ENCODE measurements at places on chromosomes 16 and 17.

DNA sequence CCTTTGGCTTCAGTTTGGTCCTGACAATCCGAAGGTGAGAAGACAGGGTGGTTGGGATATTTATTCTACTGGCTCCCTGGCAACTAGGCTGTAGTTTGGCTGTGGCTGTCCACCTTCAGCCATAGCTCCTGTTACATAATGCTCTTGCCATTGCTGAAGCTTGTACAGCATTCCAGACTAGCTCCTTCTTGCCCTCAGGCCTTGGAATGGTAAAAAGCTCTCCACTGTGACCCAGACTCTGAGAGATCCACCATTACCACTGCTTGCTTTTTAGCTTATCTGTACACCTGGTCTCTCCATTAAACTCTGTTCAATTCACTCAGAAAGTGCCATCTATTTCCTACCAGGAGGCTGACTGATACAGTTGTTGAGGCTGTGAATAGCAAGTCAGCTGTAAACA is 231.8 kb upstream of the MON1B start:
- no peak for DNase-seq

GRCh38 chr16:50862818-50863643 is 121.1 kb downstream of the CYLD start:
- DNase-seq = no peak

DNA sequence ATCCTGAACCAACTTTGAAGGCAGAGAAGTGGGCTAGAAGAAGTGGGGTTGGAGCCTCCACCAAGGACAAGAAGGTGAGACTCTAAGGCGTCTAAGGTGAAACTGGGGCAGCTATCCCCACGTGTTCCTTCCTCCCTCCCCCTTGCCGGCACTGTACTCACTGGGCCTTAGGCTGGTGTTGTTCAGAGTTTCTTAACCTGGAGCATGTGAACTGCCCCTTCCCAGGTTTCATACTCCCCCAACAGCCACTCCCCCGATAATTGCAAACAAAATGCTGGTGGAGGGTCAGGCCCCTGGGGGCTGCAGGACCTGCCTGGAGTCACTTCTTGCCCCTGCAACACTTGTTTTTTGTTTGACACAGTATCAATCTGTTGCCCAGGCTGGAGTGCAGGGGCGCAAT is 7.3 kb upstream of the SOCS3 start:
- DNase-seq = no peak

DNA sequence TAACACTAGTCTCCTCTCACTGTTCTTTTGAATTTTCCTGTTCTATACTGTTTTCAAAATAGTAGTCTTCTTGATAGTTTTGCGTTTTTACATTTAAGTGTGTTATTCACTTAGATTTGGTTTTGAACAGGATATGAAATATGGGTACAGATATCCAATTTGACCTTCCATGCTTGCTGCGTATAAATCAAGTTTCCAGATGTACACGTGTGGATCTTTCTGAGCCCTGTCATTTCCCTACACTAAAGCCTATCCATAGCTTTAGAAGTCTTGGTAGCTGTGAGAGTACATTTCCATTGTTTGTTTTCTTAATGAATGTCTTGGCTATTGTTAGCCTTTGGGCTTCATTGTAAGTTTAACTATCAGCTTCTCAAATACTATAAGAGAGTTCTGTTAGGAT is 20.4 kb downstream of the CYLD start:
- DNase-seq = no peak

- DNase-seq = no peak
Observed at GRCh38 chr16:55569025-55569424, 2.5 kb downstream of the CAPNS2 start.

GRCh38 chr16:72409423-72409822 is 237.5 kb upstream of the PMFBP1 start:
- no peak for DNase-seq

DNA sequence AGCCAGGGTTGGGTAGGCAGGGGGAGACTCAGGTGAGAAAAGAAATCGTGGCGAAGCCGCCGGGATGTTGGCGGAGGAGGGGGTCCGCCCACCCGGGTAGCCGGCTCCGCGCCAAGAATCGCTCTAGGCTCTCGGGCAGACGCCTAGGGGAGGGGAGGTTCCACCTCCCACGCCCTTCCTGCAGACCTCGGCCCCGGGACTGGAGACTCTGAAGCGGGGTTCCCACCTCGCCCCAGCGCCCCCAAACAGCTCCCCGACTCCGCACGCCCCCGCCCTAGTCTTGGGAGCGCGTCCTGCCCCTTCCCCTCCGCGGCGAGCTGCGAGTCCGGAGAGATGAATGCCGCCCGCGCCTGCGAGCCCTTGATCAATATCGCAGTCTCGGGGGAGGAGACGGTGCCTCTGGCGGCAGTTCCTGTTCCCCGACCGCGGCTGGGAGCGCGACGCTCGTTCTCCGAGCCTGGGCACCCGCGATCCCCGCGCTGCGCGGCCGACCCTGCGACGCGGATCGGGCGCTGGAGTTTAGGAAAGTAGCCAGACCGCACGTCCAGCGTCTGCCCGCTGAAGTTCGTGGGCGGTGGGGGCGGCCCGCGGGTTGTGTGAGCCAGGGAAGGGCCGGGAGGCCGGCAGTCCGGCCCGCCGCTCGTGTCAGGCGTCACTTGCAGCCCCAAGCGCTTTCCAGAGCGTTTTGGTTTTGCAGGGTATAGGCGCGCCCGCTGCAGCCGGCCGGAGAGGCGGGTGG is 790 bp downstream of the CRHR1 start:
- DNase-seq = no peak

DNA sequence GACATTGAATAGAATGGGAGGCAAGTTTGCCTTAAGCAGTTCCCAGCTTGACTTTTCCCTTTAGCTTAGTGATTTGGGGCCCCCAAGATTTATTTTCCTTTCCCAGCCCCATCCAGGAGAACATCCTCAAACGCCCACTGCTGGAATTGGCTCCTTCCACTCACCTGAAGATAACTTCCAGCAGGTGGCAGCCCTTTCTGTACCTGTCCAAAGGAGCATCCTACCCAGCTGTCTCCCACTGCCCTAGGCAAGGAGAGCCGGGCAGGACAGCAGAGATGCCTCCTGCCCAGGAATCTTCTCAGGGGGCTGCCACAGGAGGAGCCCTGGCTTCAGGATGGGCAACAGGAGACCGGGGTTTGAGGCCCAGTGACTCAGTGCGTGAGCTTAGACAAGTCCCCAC is 6.4 kb downstream of the CACNG5 start:
- no peak for DNase-seq

DNA sequence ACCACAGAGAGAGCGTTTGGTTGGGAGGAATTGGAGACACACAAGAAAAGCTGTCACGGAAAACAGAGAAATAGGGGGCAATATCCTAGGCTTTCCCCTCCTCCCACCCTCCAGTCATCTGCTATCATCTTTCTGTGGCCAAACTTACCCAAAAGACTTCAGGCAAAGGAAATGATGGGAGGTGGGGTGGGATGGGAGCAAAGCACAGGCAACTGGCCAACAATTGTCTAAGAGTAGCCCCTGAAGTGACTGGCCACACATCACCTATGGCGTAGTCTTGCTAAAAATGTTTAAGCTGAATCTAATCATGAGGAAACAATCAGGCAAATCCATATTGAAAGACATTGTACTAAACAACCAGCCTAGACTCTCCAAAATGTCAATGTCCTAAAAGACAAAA is 46.9 kb upstream of the ALOX12 start:
- no peak for DNase-seq

- no peak for DNase-seq
Observed at GRCh38 chr16:75942936-75943335, 216.6 kb upstream of the CPHXL start.

GRCh38 chr17:15264542-15264941 is 584 bp downstream of the PMP22 start:
- no peak for DNase-seq

DNA sequence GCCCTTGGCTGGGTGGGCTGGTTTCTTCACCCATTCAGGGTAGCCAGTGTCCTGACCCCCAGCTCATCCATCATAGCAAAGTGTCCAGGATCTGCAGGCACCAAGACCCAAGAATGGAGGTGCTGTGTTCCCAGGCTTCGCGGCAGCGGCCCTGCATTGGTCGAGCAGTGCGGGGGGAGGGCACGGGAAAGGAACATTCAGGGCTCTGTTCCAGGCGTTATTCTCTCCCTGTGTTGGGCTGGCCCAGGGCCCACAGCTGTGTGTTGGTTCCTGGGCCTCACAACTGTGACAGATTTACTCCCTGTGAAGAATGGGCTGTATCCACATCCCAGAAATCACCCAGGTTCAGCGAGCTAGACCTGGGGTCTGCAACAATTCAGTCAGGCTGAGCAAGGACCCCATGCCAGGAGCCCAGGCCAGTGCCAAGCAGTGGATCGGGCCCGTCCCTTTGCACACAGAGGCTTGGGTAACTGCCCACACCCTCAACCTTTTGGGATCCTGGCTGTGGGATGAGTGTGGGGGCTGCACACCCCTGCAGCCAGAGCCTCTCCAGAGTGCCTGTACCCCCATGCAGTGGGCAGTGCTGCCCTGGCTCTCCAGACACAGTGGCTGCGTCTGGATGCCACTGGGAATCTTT is 10.0 kb downstream of the GPT2 start:
- no peak for DNase-seq

- no peak for DNase-seq
Observed at GRCh38 chr16:81832801-81833547, 53.9 kb downstream of the PLCG2 start.

GRCh38 chr16:79752396-79752795 is 151.9 kb upstream of the MAF start:
- no peak for DNase-seq

- DNase-seq = peak; percentile 87
Observed at GRCh38 chr17:7204828-7205461, 14.7 kb downstream of the DLG4 start.

- no peak for DNase-seq
Observed at GRCh38 chr17:21201298-21201595, 12.7 kb downstream of the TMEM11 start.

DNA sequence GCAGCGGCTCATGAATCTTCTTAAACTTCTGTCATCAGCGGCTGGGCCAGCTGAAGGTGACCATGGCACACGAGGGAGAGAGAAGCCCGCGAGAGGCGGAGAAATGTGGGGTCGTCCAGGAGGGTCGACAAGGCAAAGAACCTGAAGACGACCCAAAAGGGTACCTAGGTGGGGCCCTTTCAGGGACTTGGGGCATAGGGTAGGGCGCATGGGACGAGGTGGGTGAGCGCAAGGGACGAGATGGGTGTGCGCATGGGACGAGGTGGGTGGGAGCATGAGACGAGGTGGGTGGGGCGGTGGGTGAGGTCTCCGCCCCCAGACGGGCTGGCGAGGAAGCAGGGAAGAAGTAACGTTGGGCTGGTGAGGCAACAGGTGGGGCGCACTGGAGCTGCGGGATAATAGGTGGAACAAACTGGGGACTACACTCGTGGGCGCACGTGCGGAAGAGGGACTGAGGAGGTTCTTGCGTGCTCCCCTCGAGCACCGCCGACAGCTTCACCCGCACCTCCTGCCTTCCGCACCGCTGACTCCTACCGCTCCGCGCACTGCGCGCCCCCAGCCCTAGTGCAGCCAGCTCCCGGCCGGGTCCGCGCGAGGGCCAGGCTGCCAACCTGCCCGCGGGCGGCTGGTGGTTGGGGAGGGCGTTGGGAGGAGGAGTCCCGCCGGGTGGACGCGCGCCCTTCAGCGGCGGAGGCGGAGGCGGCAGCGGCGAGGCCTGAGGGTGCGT is 23.2 kb upstream of the CRYM start:
- no peak for DNase-seq

GRCh38 chr17:19334331-19334730 is 28.2 kb downstream of the B9D1 start:
- no peak for DNase-seq

GRCh38 chr17:63095459-63095858 is 129.4 kb downstream of the TANC2 start:
- no peak for DNase-seq

DNA sequence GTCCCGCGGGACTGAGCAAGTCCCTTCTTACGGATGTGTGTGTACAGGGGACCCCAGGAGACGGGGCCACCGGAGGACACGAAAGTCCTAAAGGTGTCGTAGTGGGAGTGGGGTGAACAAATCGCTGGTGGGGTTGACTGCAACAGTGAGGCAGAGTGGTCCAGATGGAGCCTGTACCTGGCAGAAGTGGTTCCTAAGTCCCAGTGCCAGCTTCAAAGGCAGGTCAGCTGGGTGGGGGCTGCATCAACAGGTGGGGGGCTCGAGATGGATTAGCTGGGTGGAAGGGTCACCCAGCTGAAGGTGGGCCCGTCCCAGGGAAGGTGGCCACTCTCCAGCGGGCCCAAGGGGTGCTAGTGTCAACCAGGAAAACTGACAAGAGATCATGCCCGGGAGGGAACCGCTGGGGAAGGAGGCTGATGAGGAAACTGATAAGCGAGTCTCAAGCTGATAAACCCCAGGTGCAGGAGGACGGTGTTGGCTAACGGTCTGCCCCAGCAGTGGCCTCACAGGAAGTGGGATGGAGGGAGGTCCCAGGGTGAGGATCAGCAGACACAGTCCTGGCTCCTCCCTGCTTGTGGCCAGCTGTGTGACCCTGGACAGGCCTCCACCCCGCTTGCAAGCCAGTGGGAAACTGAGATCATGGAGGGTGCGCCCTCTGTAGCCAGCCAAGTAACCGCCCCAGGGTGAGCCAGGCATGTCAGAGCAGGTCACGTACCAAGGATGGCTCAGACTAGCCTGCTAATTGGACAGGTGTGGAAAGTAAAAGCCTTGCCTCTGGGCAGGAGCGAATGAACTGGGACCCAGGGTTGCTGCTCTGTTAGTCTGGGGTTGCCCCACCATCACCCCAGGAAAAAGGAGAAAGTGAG is 1.0 kb downstream of the ORAI3 start:
- no peak for DNase-seq

DNA sequence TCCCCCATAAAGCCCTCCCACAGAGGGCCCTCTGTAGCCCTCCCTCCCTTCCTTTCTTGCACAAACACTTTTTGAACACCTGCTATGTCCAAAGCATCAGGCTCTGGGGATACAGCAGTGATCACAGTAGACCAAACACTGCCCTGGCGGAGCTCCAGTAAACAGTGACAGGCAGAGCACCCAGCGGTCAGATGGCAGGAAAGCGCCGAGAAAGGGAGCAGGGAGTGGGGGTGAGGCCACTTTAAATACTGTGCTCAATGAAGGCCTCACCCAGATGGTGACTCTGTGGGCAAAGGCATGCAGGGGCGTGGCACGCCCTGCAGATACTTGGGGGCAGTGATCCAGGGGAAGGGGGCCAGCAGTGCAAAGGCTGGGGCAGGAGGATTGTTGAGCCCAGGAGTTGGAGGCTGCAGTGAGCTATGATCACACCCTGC is 7.6 kb downstream of the PRR29 start:
- no peak for DNase-seq

Data from stimulated activated CD4-positive, alpha-beta T cell treated with anti-CD3 and anti-CD28 coated beads, Interleukin-1b, Interleukin-23, amount 100 ng/mL, for 1 hour (primary cell).